ENCODE measurements at places on chromosomes 1 and 21.
A peak's percentile ranks its signal among the peaks of the same experiment; 100 is the strongest.

DNA sequence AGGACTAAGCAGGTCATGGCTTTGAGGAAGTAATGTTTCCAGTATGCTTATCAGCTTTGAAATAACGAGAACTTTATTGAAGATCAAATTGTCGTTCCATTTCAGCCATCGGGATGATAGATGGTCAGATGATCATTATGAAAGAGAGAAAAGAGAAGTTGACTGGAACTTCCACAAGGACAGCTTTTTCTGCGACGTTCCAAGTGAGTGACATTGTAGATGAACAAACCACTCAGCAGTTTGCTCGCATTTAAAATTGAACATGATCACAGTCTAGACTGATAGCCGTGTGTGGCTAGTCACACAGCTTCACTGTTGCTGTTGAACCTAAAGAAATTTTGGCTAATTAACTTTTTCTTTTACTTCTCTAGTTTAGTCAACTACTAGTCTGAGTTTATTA lies 151.1 kb downstream of the TLR5 start:
- DNase-seq = no peak

DNA sequence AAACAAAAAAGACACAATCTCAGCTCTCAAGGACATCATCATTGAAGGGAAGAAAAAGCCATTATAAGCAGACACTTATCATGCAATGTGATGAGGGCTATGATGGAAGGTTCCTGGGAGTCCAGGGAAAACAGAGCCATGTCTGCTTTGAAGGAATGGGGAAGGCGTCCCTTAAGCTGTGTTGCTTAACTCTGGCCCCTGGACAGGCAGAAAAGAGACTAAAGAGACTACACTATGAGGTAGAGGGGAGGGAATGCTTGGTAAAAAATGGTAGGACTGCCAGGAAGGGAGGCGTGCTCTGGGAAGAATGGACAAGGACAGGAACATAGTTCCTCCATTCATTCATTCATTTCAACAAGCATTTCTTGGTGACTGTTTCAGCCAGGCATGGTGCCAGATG lies 21.2 kb downstream of the ASAP3 start:
- no peak for DNase-seq

- DNase-seq = no peak
These were observed 7.3 kb upstream of the LRRC71 start for GRCh38 chr1:156912861-156913808.

DNA sequence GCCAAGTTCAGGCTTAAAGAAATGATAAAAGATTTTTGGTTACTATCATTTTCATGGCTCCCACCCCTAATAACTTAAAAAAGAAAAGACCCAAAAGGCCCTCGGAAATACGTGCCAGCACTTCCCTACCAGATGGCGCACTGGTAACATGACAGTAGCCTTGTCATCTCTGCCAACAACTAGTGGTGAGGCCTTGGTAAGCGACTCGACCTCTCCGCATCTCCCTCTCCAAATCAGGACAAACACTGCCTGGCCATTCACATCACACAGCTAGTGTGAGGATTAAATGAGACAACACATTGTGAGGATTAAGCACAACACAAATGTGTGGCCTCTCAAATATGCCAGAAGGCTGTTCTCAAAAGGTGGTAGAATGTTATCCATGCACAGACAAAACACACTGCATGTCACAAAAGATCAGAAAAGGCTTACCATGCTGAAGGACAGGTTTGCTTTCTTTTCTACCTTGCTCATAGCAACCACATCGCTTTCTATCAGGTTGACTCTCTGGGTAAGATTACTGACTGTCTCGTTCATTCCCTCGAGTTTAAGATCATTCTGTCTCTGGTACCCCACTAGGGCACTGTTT lies 16.4 kb downstream of the TEX38 start:
- DNase-seq = no peak

GRCh38 chr1:10516925-10517676 lies 42.4 kb downstream of the PEX14 start:
- DNase-seq = no peak

- DNase-seq = no peak
These were observed 464.2 kb downstream of the DISC1 start for GRCh38 chr1:232090816-232091215.

DNA sequence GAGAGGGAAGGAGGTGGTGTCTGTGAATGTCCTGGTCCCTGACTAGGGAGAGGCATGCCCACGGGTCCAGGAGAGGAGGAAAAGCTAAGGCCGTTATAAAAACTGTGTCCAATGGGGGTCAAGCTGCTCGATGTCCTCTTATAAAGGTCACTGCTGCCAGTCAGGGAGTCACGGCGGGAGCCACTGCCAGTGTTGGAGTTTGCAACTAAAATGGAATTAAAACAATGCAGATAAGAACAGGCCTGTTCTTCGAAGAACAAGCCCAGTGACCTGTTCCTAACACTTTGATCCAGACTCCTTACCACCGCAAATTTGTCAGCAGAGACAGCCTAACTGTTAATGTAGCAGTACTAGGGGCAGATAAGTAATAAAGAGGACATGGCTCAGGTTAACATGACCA lies 56.1 kb upstream of the SDC3 start:
- DNase-seq = no peak

- DNase-seq = no peak
These were observed 118.3 kb upstream of the ATP1A1 start for GRCh38 chr1:116254776-116255175.

- DNase-seq = peak; percentile 5
These were observed 31.8 kb downstream of the WNT4 start for GRCh38 chr1:22111115-22111514.

GRCh38 chr1:54545916-54546635 lies 2.0 kb upstream of the ACOT11 start:
- no peak for DNase-seq

GRCh38 chr1:201482755-201483154 lies 13.8 kb upstream of the PHLDA3 start:
- no peak for DNase-seq

DNA sequence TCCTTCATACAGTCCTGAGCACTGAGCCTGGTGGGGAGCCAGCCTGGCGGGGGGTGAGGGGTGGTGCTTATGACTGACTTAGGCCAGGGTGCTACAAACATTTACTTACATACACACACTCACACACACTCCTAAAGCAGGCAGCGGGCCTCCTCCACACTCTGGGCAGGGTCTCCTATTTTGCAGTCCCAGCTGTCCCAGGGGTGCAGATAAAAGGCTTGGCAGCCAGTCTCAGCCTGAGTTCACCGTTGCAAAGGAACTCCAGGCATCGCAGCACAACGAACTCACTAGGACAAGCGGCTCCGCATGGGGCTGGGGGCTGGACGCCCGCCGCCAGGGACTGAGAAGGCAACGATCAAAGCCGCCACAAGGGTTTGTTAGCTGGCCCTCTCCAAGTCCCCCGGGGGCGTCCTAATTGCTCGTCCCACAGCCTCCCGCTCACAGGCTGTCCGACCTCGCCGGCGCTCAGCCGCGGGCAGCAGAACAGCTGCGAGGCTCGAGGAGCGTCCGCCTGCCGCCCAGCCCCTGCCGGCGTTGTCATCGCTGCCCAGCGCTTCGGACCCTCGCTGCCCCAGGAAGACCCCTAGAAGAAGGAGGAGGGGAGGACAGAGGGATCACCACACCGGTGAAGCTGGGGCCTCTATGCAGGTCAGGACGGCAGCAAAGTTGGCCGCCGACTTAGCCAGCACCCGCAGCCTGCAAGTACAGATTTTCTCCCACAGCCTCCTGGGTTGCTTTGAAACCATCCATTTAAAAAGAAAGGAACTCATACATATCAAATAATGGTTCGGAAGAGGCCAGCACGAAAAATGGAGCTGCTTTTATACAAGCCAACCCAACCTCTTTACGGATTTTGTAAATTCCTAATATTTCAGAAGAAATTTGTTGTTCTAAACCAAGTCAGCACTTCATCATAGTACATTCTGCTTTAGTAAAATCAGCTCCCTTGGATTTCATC lies 6.2 kb downstream of the BARHL2 start:
- DNase-seq = no peak

DNA sequence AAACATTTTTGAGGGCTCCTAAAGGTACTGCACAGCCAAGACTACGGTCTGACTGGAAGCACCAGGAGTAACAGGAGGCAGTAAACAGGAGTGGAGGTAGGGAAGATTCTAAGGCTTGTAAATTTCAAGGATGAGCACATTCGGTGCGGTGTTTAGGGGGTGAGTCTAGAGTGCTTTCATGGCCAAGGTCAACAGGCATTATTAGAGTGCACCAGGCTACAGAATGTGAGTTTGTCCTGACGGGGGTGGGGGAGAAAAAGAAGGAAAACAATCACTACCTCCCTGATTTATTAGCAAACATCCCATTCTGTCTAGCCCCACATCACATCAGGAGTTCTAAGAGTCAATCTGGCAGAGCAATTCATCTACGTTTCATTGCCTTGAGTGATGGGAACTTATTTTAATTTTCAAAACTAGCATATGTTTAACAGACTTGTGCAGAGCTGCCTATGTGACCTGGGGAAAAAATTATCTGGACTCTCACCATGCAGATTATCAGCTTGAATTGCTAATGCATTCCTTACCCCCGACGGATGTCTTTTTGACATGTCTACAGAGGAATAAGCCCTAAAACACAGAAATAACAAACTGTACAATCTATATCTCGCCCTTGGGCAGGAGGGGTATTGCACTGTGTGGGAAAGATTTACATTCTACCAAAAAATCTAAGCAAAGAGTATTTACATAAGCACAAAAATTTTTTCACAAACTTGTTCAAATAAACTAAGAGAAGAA lies 45.0 kb downstream of the APP start:
- no peak for DNase-seq

DNA sequence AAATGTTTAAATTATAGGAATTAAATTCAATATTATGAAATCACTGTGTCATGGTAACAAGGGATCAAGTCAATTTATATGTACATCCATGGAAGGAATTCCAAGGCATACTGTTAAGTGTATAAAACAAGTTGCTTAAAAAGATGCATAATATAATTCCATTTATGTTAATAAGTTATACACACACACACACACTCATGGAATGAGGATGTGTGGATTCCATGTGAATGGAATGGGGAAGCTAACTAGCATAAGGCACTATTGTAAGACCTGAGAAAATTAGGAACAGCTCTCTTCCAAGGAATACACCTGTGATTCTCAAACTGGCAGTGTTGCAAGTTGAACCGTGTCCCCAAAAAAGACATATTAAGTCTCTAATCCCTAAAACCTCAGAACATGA lies 17.6 kb upstream of the TRAF3IP3 start:
- no peak for DNase-seq

GRCh38 chr1:61081686-61082310 lies 563 bp upstream of the NFIA start:
- DNase-seq = peak; percentile 71

GRCh38 chr1:221097479-221098281 lies 218.4 kb downstream of the HLX start:
- DNase-seq = no peak

GRCh38 chr1:183461350-183461749 lies 10.9 kb upstream of the SMG7 start:
- DNase-seq = no peak

GRCh38 chr1:78779831-78780230 lies 130.2 kb downstream of the IFI44 start:
- no peak for DNase-seq

GRCh38 chr1:76585980-76586674 lies 281.2 kb upstream of the ST6GALNAC5 start:
- no peak for DNase-seq

DNA sequence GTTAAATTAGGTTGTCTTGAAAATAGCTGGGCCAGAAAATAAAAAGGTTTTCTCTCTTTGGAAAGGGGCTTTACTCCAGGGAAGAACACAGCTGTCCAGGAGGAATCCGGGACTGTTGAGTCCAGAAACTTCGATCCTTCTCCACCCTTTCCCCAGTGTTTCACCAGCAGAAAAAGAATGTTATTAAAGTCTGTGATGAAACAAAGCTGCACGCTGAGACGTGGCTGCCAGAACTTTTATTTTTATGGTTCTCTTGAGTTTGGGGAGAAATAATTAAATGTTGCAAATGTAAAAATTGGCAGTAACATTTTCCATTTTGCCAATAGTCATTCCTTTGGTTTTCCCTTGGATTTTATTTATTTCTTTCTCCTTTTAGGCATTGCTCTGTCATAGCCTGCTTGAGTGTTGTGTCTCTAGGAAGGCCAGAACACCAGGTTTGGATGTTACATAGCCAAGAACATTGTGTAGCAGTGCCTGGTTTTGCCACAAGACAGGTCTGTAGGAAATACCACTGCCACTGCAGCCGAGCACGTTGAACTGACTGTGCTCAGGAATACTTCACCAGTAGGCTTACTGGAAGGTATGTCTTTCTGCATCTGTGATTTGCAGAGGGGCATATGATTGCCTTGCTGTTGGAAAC lies 87.4 kb downstream of the ROR1 start:
- no peak for DNase-seq

DNA sequence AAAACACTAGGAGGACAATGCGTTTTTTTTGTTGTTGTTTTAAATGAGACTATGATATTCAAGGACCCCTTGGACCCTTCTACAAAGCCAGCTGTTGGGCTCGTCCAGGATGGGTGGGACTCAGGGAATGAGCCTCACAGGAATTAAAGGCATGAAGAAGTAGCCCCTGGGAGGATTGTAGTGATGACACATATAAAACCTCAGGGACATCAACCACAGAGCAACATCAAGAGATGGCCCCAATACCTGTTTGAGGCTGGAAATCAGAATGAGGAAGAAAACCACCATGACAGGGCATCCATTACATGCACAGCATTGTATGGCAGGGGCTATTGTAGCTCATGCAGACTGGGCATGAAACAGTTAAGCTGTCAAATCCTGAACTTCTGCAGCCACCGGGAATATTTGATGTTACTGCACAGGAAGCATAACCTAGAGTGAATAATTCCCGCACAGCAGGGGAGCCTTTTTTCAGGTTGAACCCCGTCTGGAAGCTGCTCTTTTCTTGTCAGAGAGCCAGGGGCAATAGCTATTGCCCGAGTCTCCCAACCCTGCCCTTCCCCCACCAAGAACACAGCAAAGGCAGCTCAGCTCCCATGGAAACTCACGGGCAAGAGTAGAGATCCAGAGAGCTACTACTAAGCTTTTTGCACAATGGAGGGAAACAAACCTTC lies 140.2 kb upstream of the FGGY start:
- no peak for DNase-seq

- DNase-seq = no peak
These were observed 511 bp upstream of the INPP5B start for GRCh38 chr1:37947364-37947763.

DNA sequence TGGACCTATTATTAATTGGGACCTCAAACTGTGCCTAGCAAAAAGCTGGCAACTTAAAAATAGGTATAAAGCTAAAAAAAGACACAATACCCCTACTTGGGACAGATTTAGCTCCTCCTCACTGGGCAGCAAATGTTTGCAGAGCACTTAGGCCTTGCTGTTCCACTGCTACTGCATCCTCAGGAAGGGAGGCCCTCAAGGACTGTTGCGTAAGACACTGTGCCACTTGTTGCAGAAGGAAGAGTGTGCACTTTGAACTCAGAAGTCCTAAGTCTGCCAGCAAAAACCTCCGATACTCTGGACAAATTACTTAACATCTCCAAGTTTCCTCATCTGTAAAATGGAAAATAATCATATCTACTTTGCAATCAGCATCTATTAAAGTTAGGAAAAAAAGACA lies 322.9 kb downstream of the BARHL2 start:
- DNase-seq = no peak

- DNase-seq = no peak
These were observed 47.6 kb downstream of the B3GALT5 start for GRCh38 chr21:39660191-39660980.

- DNase-seq = no peak
These were observed 104.1 kb downstream of the SIK1 start for GRCh38 chr21:43322805-43323204.

- peak; percentile 54 for DNase-seq
These were observed 694 bp downstream of the ZBTB7B start for GRCh38 chr1:155003227-155003765.

GRCh38 chr1:2875707-2876561 lies 74.4 kb upstream of the TTC34 start:
- DNase-seq = no peak

Data from activated CD4-positive, alpha-beta memory T cell treated with anti-CD3 and anti-CD28 coated beads for 36 hours (primary cell).